ENCODE measurements at places on chromosomes 13 and 19.

GRCh38 chr13:26255691-26256277 is 1.9 kb downstream of the CDK8 start:
- DNase-seq = peak; percentile 6

- no peak for DNase-seq
Measured at GRCh38 chr13:101880581-101880980, 428.1 kb downstream of the ITGBL1 start.

GRCh38 chr13:71854401-71854800 is 12.6 kb downstream of the DACH1 start:
- no peak for DNase-seq

DNA sequence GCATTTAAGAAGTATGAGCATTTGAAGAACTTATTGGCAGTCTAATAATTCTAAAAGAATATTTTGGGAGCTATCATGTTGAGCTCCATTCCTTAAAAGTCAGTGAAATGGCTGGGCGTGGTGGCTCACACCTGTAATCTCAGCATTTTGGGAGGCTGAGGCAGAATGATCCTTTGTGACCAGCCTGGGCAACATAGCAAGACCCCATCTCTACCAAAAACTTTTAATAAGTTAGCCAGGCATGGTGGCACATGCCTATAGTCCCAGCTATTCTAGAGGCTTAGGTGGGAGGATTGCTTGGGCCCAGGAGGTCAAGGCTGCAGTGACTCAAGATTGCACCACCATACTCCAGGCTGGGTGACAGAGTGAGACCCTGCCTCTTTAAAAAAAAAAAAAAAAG is 8.0 kb downstream of the COG6 start:
- no peak for DNase-seq

GRCh38 chr13:41231786-41232185 is 31.6 kb downstream of the MTRF1 start:
- DNase-seq = no peak

GRCh38 chr13:96822895-96823294 is 171.4 kb downstream of the OXGR1 start:
- no peak for DNase-seq

DNA sequence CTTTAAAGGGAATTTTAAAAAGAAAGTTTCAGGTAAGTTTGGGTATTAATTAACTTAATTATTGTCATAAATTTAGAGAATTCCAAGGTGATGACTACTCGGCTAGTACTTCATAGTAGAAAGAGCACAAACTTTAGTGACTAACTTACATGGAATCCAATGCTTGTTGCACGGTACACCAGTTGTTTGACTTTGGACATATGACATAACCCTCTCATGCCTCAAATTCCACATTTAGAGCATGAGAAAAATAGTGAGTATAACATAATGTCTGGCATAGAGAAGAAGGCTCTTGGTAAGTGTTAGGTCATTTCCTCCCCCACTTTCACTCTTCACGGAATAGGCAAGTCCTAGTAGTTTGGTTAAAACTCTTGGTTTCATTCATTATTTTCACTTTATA is 1249.4 kb upstream of the SLC10A2 start:
- DNase-seq = no peak

DNA sequence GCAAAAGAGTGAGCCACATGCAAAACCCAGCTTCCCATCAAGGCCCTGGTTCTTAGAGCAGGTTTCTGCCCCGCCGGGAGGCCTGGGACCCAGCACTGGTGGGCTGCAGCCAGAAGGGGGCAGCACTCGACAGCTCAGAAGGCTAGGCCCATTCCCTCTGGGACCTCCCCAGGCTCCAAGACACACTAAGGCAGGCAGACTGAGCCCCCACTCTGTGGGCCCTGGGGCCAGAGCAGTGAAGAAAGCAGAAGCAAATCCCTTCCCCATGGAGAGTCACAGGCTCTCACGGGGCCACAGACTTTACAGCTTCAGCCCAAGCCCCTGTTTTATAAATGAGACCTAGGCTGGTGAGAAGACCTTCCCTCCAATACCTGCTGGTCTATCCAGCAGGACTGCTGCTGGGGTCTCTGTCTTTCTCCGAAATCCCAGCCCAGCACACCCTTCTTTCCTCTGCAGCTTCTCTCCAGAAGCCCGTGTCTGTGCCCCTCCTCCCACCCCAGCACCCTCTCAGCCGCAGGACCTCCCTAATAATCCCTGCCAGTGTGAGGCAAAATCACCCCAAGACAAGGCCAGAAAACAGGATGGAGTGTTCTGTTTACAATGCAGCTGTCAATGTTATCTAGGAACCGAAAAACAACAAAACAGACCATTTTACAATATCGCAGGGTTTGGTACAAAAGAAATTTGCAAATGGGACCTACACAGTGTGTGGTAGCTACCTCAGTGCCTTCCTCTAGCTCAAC is 109.3 kb downstream of the ABCC4 start:
- DNase-seq = peak; percentile 80

DNA sequence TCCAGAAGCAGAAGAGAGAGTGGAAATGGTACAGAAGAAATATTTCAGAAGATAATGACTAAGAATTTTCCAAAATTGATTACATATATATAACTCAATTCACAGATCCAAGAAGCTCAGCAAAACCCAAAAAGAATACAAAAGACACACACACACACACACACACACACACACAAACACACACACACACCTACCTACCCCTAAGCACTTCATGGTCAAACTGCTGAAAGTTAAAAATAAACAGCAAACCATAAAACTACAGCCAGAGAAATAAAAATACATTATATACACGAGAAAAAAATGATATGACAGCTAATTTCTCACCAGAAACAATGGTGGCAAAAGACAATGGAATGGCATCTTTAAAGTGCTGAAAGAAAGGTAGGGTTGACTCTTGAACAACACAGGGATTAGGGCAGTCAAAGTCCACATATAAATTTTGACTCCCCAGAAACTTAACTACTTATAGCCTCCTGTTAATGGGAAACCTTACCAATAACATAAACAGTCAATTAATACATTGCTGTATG is 49.2 kb downstream of the DIAPH3 start:
- DNase-seq = no peak

- peak; percentile 55 for DNase-seq
Measured at GRCh38 chr19:45901432-45901911, 941 bp downstream of the MYPOP start.

DNA sequence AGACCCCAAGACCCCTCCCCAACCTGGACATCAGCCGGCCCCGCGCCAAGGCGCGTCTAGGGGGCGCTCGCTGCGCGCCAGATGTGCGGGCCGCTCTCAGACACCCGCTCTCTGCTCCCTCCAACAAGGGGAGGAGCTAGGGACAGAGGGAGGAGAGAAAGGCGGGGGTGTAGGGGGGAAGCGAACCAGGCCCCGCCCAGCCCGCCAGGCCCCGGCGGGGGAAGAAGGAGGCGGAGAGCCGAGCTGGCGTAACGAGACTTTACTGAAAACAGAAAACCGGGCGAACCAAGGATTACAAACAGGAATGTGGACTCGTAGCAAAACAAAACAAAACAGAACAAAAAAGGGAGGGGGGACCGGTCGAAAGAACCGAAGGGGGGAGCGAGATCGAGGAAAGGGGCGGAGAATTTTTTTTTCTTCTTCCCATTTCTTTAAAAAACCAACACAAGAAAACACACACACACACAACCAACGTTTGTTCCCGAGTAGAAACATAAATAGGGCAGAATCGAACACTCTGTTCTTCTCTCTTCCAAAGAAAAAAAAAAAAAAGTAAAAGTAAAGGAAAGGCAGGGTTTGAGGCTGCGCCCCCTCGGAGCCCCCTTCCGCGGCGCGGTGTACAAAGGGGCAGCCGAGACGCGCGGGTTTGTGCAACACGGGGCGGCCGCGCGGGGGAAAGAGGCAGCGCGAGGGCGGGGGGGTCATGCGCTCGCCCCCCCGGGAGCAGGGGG is 1.7 kb downstream of the JUND start:
- peak; percentile 97 for DNase-seq

DNA sequence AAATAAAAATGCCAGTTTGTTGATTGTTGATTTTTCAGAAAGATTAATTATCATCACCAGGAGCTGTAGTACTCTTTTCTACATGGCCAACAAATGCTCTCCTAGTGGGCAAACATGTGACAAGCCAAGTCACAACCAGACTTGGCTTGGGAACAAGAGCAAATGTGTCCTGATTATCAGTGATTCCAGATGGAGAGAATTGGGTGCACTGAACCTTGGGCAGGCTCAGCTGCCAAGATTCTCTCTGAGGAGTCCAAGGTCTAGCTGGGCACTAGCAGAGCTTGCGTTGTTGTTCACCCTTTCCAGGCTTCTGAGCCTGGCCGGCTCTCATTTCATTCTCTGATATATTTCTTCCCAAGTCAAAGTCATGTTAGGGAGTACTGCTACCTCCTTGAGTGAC is 27.3 kb upstream of the GPI start:
- DNase-seq = no peak

GRCh38 chr13:77329911-77330584 is 3.2 kb upstream of the MYCBP2 start:
- no peak for DNase-seq

- peak; percentile 43 for DNase-seq
Measured at GRCh38 chr19:35790981-35791813, 15.8 kb downstream of the ARHGAP33 start.

DNA sequence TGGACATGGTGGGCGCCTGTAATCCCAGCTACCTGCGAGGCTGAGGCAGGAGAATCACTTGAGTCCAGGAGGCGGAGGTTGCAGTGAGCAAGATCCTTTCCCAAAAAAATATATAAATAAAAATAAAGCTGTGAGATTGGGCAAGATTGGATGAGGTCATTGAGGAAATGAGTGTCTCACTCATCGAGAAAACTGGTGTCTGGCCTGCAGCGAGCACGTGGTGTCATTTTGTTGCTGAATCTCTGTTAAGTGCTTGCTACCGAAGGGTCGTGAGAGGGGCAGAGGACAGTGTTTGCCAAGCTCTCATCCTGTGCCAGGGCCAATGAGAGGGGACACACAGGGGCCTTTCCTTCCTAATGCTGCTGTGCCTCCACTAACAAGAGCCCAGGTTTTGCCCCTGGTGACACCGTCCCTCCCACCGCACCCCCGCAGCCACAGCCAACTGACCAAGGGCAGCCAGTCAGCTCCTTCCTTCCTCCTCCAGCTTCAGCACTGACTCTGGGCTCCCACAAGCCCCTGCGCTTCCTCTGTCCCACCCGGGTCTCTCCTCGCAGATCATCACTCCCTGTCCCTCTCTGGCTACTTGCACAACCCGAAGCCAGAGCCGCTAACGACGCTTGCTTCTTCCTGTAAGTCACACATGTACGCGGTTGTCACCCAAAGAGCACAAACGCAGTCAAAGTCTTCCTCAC is 3.2 kb downstream of the POLD1 start:
- no peak for DNase-seq

DNA sequence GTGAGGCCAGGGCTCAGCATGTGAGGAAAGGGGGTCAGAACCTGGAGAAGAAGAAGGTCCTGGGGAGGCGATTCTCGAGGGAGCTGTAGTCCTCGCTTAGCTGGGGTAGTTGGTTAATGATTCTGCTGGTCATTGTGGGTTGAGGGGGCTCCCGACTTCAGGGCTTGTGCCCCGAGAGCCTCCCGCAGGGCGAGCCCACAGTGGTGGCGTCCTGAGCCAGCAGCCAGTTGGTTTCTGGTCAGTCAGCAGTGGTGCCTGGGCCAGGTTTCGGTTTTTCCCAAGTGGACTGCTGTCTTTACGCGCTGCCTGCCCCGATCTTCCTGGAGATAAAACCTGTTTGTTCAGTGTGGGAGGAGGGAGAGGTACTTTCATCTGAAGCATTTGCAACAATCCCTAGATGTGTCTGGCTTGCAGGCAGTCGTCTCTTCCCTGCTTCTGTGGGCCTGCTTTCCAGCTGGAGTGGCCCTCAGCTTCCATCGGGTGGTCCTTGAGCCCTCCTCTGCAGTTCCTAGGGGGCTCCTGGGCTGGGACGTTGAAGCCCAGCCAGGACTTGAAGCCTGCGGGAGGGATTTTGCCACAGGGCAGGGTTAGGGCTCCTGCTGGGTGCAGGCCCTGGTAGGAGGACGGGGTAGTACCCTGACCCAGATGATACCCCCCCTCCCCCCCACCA is 3.2 kb downstream of the PTBP1 start:
- DNase-seq = no peak

DNA sequence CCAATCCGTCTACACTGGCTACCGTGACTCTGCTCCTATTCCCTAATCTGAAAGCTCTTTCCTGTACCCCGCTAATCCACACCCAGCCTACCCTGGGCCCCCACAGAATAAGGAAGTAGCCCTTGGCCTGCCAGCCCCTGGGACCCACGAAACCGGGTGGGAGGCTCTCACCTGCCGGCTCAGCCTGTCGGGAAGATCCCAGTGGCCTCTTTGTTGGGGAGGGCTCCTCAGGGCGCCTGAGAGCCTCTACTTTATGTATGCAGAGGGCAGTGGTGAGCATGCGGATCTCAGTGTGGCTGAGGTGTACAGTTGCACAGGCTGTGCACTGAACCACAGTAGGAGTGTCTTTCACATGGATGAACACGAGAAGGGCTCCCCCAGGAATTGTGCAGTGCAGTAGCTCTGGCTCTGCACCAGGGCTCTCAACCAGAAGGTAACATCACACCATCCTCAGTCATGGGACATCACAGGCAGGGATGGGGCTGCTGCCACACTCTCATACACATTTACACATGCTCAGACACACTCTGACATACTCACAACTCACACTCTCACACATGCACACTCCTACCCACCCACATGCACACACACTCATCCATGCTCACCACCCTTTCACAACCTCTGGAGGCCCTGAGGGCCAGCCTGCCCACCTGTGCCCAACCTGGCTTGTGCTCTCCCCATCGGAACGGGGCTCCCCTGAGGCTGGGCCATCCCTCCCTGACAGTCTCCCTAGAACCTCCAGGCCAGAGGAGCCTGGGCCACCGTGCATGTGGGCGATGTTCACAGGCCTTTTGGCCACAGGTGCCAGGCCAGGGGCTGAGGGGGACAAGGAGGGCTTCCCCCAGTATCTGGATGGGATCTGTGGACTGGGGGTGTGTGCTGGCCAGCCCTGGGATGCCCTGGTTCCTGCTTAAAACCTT is 135.0 kb downstream of the URI1 start:
- no peak for DNase-seq

- DNase-seq = no peak
Measured at GRCh38 chr13:91278888-91279287, 68.6 kb upstream of the MIR17HG start.

DNA sequence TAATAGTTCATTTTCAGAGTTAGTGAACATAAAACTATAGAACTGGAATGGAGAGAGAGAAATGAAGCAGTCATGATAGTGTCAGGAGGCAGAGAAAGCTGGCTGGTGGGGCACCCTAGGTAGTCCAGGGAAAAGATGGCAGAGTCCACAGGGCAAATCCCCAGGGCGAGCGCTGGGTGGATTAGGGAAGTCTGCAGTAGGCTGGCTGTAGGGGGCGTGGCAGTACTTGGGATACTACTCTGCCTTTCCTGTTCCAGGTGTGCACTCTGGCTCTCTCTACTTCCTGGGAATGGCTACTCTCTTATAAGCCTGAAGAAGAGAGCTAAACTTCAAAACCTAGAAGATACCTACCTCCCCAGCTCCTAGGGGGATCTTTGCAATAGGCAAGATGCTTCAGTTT is 232.9 kb upstream of the SLC10A2 start:
- no peak for DNase-seq

- DNase-seq = no peak
Measured at GRCh38 chr13:78650717-78651083, 8.3 kb downstream of the OBI1 start.

GRCh38 chr13:100675661-100676129 is 1.1 kb upstream of the TMTC4 start:
- no peak for DNase-seq

- DNase-seq = no peak
Measured at GRCh38 chr13:26653310-26653709, 95.8 kb downstream of the WASF3 start.
